ENCODE measurements at places on chromosomes 5 and 9. TPM values are rescaled to one million over a fixed set of nuclear protein-coding genes. Genes with fewer than 3 reads are reported as not detected.

DNA sequence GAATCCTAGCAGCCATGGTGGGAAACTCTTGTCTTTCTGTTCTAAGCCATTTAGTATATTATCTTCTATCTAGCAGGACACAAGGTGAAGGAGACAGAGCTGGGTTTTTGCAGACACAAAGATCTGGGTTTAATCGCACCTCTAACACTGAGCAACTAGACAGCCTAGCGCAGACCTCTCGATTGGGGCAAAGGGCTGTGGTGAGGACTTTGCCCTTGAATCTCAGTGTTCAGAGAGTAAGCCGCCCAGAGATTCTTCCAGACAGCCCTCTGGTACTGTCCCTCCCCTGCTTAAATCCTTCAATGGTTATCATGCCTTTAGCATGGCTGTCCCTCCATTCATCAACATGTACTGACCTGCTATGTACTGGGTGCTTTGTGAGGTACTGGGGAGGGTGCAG, 128.1 kb downstream of the CRB2 start:
- DNase-seq = no peak

Gene CEL
- total RNA-seq = 2.5 TPM

Gene OR1Q1
- not detected for total RNA-seq

Gene PCYOX1L
- total RNA-seq = 5.2 TPM

Gene MORN5
- total RNA-seq = not detected

GRCh38 chr9:77158772-77159513, 18.4 kb upstream of the VPS13A start:
- DNase-seq = no peak

Gene PCDHB13
- 3.5 TPM for total RNA-seq

Gene CFAP77
- 3.0 TPM for total RNA-seq

DNA sequence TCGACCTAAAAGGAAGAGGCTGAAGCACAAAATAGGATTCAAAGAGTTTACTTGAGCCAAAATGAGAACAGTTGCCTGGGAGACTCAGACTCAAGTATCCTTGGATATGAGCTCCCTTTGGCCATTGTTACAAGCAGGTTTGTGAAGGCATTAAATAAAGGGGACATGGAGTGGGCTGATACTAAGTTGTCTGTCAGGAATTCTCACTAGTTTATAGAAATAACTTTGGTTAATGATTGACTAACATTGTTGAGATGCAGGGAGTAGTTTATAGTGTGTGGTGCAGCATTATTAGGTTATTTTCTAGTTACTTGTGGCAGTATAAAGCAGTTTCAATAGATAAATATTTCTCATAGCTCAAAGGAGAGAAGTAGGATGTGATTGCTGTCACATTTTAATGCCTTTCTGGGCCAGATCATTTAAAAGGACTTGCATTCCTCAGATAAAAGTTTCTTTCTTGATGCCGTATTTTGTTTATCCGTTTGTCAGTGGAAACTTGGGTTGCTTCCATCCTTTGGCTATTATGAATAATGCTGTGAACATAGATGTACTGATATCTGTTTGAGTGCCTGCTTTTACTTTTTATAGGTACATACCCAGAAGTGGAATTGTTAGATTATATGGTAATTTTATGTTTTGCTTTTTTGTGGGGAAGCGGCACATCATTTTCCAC, 9.1 kb downstream of the AP3S1 start:
- no peak for DNase-seq

DNA sequence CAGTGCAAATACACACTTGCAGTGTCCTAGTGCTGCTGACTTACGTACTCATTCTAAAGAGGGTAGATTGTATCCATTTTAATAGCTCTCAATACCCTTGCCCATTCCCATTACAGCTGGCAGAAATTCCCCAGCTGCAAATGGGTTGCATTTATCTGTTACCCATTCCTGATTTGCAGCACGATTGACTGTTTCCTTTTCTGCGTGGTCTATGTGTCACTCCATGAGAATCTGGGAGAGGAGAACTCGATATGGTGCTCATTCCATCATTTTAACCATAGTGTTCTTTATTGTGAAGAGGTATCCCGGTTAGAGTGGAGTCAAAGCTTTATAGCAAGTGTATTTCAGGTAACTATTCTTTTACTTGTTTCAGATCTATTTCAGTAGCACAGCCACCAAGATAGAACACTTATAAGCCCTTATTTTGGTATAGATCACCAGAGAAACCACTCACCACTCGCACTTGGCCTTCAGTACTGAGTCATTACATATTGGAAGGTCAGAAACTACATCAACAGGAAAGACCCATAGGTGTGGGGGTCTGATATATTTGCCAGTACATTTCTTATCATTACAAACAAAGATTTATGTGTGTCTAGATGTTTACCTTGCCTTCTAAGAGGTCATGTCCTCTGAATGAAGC, 139.5 kb downstream of the MUSK start:
- DNase-seq = no peak

Gene RAB3C
- total RNA-seq = 1.3 TPM

Gene CCDC112
- total RNA-seq = 3.0 TPM

Gene ARID3C
- not detected for total RNA-seq

DNA sequence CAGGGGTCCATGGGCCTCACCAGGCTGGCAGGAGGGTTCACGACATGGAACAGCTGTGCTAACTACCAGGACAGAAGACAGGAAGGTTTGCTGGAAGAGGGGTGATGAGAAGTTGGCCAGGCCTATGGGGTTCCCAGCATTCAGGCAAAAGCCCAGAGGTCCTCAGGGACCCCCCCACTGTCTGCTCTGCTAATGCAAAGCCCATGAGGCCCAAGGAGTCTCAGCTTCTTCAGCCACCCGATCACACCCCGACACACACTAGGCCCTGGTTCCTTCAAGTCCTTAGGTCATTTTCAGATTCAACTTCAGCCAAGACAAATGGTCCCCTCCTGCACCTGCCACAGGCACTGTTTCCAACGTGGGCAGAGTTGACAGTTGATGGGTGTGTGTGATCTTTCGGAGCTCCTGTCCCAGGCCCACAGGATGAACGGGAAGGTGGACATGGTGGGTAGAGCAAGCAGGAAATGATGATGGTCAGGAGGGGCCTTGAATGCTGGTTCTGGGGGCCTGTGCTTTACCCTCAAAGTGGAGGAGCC, 20.4 kb downstream of the ADAMTS2 start:
- no peak for DNase-seq

- DNase-seq = no peak
Observed at GRCh38 chr5:931570-932145, 39.0 kb downstream of the TRIP13 start.

- DNase-seq = no peak
Observed at GRCh38 chr9:106961623-106962022, 98.7 kb downstream of the ZNF462 start.

GRCh38 chr9:121538221-121538620, 38.6 kb upstream of the GGTA1 start:
- no peak for DNase-seq

DNA sequence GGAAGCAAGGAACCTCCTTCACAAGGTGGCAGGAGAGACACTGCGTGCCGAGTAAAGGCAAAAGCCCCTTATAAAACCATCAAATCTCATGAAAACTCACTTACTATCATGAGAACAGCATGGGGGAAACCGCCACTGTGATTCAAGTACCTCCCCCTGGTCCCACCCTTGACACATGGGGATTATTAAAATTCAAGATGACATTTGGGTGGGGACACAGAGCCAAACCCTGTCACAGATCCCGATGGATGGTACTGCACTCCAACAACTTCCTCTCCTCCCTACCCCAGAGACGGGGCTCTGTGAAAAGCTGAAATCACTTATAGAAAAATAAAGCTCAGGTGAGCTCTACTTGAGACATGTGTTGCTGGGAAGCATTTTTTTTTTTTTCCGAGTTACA, 10.3 kb upstream of the ADCY2 start:
- DNase-seq = no peak

Gene STING1
- 92.0 TPM for total RNA-seq

- DNase-seq = no peak
Observed at GRCh38 chr9:107067739-107068416, 204.9 kb downstream of the ZNF462 start.

- no peak for DNase-seq
Observed at GRCh38 chr9:126844085-126844484, 16.4 kb upstream of the ZBTB34 start.

DNA sequence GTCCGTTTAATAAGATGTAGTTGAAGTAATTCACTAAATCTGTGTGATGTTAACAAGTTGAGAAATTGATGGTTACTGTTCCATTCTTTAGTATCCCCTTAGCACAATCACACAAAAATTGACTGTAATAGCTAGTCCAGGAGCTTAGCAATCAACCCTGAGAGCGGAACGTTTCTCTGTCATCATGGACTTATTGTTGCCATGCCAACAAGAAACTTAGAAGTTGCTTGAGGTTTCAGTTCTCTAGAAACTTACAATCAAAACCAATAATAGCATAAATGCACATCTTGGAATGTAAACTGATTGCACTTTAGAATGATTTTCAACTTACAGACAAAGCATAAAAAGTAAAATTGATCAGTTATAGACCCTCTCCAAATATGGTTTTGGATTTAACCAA, 125.4 kb upstream of the ANKH start:
- DNase-seq = no peak

- no peak for DNase-seq
Observed at GRCh38 chr9:110650991-110651411, 17.6 kb upstream of the MUSK start.

Gene LCN6
- 51.8 TPM for total RNA-seq

DNA sequence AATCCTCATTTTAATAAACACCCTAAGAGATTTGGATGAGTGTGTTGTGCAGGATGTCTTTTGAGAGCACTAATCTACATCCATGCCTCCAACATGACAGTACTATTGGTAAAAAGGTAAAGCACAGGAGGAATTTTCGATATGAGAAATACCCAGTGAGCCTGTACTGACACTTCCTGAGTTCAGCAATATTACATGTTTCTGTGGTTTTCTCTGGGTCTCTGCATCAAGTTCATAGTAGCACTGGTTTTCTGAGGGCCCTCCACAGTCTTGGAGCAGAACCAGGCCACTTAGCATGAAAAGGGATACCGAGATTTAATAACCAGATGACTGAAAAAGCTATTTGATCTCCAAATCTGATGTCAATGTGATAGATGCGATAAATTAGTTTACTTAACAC, 524.1 kb downstream of the TMEM38B start:
- DNase-seq = no peak

Gene RBM27
- 13.7 TPM for total RNA-seq

DNA sequence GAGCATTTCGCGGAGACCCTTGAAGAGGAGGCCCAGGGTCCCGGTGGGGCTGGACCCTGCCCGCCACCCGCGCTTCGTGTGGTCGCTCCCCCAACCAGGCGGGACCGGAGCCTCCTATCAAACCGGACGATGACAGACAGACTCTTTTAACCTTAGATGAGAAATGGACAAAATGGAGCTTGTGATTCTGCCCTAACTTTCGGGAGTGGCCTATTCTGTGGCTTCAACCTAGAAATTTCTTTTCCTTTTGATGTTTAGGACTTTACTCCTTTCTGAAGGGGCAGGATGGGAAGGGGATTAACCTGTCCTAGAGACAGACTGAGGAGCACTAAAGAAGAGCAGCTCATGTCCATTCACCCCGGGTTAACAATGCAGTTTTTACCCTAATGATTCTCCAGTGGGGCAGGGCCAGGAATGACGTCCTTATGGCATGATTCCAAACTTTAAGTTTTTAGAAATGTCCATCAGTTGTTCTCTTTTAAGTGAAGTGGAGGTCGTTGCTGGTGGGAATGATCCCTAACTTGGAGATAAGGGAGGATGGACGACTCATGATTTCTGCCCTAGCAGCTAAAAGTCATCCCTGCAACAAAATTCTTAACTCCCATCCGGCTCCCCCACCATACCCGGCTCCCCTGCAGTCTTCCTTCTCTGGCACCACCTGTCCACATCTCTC, 1.0 kb downstream of the NIPSNAP3A start:
- DNase-seq = no peak

GRCh38 chr5:151685749-151686673, 704 bp downstream of the SPARC start:
- DNase-seq = no peak

All from left cardiac atrium (tissue), 4 donors.